Pancreas (tissue), 10 donors: ENCODE measurements at places on chromosomes 4 and X. TPM values are rescaled to one million over a fixed set of nuclear protein-coding genes. Genes with fewer than 3 reads are reported as not detected.

NSUN7 gene
- 6.5 TPM for total RNA-seq

DNA sequence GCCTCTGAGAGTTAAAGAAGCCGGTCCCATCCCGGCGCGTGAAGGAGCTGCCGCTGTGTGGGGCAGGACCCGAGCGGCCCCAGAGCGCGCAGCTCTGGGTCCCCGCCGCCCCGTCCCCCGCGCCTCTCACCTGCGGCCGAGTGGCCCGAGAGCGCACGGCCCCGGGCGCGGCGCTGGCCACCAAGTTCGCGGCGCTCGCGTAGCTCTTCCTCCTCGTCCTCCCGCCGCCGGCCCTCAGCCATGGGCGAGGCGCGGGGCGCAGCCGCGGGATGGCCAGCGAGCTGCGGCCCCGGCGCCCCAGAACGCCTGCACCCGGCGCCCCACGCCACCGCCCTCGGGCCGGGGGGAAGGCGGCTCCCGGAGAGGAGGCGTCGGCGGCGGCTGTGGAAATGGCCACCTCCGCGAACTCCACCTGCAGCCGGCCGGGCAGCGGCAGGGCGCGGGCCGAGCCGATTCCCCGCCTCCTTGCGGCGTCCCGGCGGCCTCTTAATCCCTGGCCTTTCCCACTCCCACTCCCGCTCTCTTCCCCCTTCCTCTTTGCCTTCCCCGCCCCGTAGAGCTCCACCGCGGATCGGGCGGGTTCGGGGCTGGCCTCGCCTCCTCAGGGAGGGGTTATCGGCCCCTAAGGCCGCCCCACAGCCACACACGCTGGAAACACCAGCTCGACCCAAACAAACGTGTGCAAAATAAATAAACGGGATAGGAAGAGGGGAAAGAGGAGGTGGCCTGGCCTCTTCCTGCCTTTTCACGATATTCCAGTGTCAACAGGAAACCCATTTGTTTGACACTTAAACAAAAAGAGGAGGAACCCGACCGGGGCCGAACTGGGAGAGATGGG is at the start of gene SH3D19:
TSS of gene SH3D19 (minus strand) at position 495 of the 838 bp plus-strand sequence. CDS start at position 242, 253 bp downstream.
- DNase-seq: peak; percentile 78

GRCh38 chrX:112967341-112967740 is 126.7 kb upstream of the AMOT start:
- no peak for DNase-seq

- no peak for DNase-seq
Measured at GRCh38 chr4:37528166-37528885, 157.8 kb downstream of the RELL1 start.

- DNase-seq: no peak
Measured at GRCh38 chrX:78759081-78759480, 11.6 kb downstream of the LPAR4 start.

DNA sequence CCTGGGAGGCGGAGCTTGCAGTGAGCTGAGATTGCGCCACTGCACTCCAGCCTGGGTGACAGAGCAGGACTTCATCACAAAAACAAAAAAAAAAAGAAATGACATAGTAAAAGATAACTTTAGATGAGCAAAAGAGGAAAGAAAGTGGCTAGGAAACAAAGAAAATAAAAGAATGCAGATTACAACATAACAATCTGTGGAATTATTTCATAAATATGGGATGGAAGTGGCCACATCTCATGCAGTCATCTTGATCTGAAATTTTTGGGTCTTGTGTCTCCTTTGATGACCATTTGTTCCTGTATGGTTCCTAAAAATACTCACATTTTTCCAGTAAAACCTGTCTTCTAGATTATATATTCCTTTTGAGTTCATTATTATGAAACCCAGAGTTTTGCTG is 271.4 kb downstream of the SPRY1 start:
- no peak for DNase-seq

GRCh38 chrX:149853925-149854324 is 27.1 kb upstream of the MAGEA8 start:
- DNase-seq: no peak

WDR44 gene
- 4.4 TPM for total RNA-seq

- no peak for DNase-seq
Measured at GRCh38 chrX:22109442-22109841, 77.3 kb downstream of the PHEX start.

TLR10 gene
- 0.37 TPM for total RNA-seq
